Right cardiac atrium (tissue), 5 donors: ENCODE measurements at places on chromosomes 2 and 18.

DNA sequence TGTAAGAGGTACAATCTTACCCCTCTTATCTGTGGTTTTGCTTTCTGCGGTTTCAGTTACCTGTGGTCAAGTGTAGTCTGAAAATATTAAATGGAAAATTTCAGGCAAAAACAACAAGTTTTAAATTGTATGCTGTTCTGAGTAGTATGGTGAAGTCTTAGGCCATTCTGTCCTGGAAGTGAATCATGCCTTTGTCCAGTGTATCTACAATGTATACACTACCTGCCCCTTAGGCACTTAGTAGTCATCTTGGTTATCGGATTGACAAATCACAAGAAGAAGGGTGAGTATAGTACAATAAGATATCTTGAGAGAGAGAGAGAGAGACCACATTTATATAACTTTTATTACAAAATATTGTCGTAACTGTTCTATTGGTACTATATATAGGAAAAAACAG is 43.5 kb downstream of the RAB3GAP1 start:
- no peak for DNase-seq

DNA sequence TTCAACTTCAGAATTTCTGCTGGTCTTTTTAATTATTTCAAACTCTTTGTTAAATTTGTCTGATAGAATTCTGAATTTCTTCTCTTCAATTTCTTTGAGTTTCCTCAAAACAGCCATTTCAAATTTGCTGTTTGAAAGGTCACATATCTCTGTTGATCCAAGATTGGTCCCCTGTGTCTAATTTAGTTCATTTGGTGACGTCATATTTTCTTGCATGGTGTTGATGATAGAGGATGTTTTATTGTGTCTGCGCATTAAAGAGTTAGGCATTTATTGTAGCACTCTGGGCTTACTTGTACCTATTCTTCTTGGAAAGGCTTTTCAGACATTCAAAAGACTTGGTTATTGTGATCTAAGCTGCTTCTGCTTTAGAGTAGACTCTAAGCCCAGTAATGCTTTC is 698.4 kb upstream of the LRRTM1 start:
- DNase-seq: no peak

DNA sequence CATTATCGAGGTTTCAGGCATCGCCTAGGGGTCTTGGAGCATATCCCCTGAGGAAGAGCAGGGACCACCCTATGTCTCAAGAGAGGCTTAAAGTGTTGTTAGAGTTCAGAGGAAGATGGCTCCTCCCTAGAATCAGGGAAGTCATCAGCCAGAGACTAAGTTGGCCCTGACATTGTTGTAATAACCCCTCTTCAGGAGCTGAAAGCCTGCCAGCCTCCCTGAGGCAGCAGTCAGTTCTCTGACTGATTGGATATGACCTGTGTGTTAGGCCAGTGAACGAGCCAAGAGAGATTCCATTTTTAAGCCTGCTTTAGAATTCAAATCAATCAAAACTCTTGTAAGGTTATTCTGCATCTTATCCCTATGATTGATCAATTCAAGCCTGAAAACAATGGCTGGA is 34.9 kb downstream of the ARHGAP28 start:
- no peak for DNase-seq

DNA sequence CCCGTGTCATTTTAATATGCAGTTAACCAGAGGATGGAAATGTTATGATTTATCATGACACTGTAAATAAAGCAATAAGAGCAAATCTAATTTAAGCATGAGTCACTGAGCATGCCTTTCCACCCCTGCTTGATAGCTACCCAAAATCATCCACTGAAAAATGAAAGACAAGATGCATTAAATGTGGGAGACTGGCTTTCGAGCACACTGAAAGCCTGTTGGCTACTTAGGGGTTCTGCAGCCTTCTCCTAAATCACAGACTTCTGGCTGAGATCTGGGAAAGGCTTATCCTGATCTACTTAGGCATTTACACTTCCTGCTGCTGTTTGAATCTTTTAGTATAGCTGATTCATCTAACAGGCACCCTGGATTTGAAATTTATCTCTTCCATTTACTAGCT is 778.3 kb upstream of the CDH7 start:
- no peak for DNase-seq

GRCh38 chr18:72675394-72675793 is 131.3 kb upstream of the CBLN2 start:
- no peak for DNase-seq

DNA sequence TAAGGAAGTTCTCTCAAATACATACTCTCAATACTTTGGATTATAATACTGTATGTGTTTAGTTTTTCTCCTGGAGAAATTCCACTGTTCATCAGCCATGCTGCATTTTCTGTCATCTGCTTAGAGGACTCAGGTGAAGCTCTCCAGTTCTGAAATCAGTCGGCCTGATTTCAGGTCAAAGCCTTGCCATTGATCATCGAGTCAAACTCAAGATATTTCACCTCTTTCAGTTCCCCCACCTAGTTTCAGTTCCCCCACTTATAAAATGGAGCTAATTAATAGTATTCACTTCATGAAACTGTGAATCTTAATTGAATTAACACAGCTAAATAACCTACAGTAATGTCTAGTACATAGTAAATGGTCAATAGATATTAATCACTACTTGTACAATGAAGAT is 75.3 kb upstream of the L3MBTL4 start:
- no peak for DNase-seq

- peak; percentile 71 for DNase-seq
These were observed 81.8 kb downstream of the HDAC4 start for GRCh38 chr2:239318790-239319661.

- DNase-seq: no peak
These were observed 11.5 kb upstream of the BCL2 start for GRCh38 chr18:63331105-63331504.

DNA sequence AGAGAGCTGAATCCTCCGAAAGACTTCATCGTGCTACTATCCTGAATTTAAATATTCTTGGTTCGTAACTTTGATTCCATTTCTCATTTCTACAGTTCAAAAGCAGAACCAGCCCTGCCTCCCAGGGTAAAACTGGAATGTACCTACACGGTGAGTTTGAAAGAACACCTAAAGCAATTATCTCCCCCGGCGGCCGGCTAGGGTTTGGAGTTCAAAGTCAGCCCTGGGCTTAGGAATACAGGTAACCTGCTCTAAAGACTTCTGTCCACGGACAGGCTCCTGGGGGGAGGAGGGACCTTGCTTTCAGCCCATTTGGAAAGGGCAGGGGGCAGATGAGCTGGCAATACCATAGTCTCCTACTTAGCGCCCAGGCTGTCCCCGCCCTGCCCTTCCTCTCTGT is 32.3 kb downstream of the CYP27C1 start:
- DNase-seq: no peak

DNA sequence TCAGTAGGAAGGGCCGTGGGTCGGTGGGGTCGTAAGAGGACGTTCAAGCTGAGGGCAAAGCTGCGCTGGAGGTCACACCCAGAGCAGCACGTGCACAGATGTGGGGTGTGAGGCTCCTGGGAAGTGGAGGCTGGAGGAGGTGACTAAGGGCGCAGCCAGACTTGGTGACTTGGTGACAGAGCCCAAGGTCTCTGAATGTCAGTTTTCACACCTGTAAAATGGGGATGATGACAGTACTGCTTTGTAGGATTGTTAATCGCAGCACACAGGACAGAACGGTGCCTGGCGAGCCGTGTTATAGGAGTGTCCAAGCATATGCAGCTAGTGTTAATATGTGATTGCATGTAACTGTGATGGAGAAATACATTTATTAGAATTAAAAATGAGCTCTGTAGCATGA is 40.8 kb downstream of the NTSR2 start:
- DNase-seq: no peak

GRCh38 chr2:32991091-32991845 is 44.5 kb downstream of the LTBP1 start:
- DNase-seq: no peak

DNA sequence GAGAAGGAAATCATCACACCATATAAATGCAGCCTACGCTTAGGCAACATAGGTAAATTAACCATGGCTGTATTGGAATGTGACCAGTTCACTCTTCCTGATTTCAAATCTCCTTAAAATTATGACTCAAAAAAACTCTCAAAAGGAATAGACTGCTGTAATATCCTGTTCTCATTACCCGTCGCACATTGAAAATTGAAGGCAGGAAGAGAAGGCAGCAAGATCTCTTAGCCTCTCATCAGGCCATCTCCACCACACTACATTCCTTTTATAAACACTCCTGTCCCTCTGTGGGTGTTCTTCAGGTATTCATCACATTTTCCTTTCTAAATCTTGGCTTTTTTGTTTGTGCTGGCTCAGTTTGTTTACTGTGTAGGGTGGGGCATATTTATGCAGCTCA is 83.2 kb downstream of the PPP1R1C start:
- no peak for DNase-seq

GRCh38 chr18:42929181-42929580 is 186.3 kb downstream of the RIT2 start:
- no peak for DNase-seq

DNA sequence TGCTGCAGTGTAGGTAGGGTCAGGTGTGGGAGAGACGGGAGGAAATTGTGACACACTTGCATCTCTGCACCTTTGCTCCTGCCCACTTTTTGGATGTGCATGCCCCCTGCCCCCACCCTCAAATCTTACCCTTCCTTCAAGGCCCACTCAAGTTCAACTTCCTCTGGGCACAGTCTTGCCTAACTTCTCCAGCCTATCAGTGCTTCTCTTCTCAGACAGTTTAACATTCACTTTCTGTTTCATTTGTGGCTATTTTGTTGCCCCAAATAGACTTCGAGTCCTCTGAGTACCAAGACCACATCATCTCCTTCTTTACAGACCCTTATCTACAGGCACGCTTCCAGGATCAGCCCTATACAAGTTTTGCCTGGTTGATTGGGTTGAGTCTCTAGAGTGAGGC is 2.7 kb downstream of the ST8SIA5 start:
- DNase-seq: no peak

DNA sequence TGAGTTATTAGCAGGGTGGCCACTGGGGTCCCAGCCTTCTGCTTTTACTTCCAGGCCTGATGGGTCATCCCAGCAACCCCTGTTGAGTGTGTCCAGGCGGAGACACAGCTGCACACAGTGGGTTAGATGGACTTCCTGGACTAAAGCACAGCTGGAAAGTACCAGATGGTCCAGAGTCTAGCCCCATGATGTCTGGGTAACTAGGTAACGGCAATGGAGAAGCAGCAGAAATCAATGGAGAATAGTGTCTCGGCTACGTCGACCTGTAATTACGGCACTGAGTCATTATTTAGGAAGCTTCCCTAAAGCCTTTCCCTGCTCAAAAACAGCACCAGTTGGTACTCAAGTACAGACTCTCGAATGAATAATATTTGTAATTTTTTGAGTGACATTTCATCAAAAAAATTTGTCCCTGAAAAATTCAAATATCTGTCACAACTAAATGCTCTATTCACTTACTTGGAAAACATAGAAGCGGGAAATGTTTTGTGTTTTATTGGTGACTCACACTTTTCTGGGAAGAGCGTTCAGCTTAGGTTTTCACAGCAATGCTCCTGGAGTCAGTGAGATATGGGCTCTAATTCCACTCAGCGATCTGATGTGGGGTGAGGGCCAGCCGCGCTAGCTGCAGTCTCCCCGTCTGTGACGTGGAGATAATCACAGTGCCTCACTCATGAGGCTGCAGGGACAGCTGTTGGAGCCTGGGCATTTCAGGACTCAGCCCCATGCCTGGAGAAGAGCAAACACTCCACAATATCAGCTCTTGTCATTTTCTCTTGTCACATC is 16.2 kb upstream of the ARL4C start:
- DNase-seq: no peak

DNA sequence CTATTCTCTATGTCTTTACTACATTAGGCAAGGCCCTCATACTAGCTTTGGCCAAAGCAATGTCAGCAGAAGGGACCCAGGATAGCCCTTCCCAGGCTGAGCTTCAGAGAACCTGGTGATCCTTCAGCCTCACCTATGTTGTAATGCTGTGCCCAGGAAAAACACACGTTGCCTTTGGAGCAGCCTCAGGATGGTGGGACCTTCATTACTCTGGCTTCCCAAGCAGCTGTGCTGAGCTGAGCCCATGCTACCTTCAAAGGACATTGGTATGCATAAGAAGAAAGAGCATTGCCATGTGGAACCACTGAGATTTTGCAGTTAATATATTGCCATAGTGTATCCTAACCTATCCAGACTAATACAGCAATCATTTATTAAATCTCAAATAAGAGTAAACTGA is 756.4 kb upstream of the ID2 start:
- no peak for DNase-seq

DNA sequence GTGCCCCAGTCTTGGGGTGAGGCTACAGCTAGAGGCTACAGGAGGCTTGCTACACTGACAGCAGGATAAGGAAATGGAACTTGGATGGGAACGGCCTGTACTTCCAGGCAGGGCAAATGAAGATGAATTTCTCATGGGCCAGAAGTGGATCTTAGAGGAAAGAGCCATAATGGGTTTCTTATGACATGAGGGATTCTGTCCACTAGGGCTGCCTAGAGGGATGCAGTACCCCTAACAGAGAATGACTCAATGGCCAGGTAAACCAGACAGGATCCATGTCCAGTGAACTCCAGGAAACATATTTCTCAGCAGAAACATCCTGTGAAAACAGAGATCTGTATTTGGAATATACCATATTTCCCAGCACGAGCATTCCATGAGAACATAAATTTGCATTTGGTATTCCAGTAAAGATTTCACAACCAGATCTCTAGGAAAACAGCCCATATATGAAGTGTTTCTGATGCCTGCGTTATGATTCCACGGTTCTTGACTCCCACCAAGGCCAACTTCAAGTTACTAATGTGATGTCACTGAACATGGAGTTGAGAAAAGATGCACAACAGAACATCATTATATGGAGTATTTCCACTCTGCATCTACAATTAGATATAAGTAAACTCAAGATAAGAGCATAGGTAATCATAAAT is 11.5 kb upstream of the SLC35F5 start:
- no peak for DNase-seq

- DNase-seq: no peak
These were observed 517 bp downstream of the GCFC2 start for GRCh38 chr2:75710220-75710576.
